ENCODE measurements at places on chromosomes 3 and 15.

DNA sequence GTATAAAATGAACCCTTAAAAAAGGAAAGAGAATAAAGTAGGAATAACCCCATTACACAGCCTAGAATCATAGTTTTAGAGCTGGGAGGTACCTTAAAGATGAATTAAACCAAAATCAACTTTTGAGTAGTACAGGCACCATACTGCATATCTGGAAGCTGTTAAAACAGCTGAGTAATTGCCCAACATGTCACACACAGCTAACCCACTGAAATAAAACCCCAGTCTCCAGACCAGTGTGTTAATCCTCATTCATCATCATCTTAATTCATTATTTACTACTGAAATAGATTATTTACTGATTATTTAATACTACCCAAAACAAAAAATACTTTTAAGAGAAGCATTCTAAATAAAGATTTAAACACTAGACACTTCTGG, 52.8 kb downstream of the GPR160 start:
- no peak for DNase-seq

DNA sequence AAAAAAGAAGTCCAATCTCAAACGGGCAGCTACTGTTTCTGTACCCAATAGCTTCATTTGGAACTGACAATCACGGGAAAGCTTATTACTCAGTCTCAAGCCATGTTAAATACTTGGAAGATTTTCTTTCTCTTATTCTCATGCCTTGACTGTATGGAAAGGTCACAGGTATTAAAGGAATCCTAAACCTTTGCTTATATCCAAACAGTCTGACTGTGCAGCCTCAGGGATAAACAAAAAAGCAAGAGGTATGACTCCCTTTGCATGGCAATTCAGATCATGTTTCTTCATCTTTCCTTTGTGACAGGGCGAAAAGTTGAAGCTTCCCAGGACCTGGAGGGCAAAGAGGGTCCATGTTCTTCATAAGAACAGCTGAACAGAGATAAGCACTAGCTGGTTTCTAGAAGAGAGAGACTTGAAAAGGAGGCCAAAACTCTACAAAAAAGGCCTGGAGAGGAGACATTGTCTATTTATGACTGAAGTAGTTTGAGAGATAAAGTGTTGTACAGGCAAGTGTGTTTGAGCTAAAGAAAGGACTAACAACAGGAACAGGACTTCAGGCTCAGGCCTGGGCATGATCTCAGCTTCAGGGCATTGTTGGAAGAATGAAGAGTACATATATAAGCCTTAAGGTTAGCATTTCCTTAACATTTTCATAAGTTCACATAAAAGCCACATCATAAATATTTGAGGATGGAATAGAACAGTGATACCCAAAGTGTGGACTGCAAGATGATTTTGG, 231.0 kb upstream of the THRB start:
- no peak for DNase-seq

- DNase-seq, result no peak
Observed at GRCh38 chr3:181730316-181730715, 18.6 kb downstream of the SOX2 start.

GRCh38 chr15:77739591-77740378, 107.1 kb upstream of the LINGO1 start:
- no peak for DNase-seq

- no peak for DNase-seq
Observed at GRCh38 chr15:29135309-29135657, 134.3 kb downstream of the NSMCE3 start.

DNA sequence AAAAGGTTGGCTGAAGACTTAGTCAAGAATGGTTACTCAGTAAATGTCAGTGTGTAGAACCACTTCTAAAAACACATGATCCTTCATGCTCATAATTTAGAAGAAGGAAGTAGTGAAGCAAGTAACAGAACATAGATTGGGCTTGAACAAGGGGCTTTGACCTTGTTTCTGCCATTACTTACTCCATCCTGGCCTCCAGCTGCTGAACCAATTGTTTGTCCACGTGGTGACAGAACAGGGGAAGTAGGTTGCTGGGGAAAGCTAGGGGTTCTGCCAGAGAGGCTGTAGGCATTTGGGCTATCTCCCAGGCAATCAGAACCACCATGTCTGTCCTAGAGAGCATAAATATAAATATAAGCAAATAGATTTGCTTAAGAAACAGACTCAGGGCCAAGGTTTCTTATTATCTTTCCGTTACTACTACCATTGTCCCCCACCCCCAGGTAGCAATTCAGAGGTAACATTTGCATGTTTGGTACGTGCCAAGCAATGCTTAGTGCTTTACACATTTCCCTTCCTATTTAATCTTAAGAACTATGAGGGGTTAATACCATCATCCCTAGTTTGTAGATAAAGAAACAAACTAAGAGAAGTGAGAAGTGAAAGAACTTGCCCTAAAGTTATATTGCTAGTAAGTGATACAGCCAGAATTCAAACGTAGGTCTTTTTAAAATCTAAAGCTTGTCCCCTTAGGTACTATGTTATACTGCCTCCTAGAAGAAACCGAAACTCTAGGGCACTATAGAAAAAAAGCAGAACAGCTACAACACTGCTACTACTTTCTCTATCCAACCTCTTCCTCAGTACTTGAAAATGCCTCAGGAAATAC, 3.0 kb upstream of the SPG11 start:
- DNase-seq, result no peak

DNA sequence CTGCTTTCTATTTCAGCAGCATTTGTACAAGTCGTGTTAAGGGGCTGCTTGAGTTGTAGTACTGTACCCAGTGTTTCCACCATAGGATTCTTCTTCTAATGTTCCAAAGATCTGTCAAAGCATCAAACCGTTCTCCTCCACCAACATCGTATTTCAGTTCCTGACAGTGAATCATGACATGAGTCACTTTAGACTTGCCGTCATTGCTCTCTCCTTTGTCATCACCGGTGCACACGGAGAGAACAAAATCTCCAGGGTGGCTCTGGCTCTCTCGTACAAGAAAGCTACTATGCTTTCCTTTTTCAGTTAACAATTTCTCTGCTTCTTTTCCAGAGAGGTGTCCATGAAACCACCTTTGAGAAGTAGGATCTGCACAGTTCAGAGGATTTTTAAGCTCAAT, 270.9 kb upstream of the CCDC54 start:
- DNase-seq, result no peak

DNA sequence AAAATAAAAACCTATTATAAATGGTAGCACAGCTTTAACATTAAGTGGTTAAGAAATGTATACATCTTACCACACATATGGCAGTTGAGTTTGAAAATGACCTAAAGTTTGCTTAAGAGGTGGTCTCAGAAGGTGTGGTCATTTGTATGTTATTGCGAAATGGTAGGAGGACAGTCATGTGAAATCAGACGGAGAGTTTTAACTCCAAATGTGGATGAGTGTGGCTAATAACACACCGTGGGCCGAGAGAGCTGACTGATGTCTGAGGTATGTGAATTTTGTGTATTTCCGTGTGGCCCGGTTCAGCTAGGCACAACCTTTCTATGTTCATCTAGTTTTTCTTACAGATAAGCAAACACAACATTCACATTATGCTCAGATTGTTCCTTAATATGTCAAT, 71.9 kb downstream of the ARNT2 start:
- DNase-seq, result no peak

DNA sequence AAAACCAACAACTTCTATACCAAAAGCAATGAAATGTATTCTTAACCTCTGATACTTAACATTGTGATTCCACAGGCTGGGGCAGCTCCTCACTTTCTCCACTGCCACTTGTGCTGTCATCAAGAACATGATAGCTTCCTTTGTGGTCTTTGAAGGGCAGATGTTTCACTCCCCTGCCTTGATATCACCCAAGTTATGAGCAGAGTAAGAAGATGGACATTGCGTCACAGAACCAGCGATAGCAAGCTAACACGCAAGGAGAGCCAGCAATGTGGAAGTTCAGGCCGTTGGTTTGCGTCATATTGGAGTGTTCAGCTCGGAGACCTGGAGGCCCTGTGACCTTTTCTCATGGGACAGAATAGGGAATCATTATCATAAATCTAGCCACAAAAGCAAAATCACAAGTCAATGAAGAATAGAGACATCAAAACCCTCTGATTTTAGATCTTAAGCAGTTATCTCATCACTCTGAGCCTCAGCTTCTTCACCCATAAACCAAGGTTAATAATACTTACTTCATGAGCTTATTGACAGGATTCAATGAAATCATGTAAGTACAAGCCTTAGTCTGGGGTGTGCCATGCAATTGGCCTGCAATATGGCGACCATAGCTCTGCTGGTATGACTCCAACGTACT, 183.8 kb upstream of the THBS1 start:
- no peak for DNase-seq

DNA sequence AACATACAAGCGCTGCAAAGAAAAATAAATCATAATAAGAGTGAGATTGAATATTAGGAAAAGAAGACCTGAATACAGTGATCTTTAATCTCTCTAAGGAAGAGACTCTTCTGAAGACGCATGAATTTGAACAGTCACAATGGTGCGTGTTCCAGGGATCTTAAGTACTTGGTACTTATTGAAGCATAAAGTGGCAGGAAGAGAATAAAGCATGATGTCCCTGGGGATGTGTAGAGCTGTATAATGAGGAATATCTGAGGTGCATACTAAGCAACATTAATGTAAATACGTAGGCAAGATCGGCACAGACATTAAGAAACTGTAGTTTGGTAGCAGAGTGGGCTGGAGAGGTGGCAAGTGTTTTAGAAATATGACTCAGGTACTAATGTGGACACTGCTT, 246.2 kb upstream of the MCTP2 start:
- DNase-seq, result no peak

GRCh38 chr3:168269001-168269400, 173.3 kb upstream of the GOLIM4 start:
- DNase-seq, result no peak

DNA sequence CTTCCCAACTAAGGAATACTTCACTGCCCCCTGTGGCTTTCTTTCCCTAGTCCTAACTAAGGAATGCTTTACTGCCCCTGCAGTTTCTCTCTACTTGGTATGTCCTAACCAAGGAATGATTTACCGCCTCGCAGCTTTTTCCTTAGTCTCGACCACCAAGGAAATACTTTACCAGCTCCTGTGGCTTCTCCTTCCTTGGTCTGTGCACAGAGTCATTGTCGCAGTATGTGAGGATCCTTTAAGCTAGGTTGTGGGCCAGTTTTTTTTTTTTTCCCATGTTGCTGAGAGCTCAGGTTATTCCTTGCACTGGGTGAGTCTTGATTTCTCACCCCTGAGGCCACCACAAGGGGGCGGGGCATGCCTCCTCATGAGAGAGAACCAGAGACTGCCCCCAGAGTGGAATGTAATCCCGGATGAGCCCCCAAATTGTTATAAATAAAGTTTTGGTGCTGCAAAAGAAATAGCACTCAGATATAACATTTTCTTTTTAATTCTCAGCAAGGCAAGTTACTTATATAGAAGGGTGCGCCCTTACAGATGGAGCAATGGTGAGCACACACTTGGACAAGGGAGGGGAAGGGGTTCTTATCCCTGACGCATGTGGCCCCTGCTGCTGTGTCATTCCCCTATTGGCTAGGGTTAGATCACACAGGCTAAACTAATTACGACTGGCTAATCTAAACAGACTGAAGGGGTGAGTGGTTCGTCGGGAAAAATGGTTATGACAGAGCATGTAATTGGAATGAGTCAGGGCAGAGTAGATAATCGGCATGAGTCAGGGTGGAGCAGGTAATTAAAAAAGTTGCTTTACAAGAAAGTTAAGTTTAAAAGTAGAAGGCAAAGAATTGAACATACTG, 27.0 kb downstream of the NDUFB4 start:
- peak; percentile 57 for DNase-seq

DNA sequence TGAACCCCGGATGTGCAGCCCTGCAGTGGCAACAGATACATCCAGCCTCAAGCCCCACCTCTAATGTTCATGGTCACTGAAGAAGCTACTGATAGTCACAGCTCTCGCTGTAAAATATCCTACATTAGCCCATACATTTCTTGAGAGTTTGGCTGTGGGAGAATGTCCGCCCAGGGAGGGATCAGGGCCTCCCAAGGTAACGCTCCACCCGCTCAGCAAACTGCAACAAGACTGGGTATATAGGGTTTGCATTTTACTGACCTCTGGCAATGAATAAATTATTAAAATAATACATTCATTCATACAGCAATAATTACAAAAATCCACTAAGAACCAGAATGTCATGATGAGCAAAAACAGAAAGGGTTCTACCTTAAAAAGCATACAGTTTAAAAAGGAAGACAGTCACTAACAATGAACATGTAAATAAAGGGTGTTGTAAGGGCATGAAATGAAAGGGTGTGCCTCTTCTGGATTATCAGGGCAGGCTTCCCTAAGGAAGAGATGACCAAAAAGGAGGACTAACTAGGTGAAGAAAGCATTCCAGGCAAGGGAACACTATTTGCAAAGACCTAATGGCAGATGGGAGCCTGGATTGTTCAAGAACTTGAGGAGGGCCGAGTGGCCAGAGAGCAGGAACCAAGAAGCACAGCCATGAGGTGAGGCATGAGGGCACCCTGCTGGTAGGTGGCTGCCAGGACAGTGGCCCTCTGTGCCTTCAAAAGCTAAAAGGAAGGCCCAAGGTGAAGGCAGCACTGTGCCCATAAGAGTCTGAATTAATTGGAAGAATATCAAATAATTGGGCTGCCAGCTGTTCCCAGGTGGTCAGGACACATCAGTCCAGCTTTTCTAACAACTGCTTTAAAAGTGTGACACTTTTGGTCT, 28.1 kb upstream of the CTDSPL start:
- DNase-seq, result no peak

DNA sequence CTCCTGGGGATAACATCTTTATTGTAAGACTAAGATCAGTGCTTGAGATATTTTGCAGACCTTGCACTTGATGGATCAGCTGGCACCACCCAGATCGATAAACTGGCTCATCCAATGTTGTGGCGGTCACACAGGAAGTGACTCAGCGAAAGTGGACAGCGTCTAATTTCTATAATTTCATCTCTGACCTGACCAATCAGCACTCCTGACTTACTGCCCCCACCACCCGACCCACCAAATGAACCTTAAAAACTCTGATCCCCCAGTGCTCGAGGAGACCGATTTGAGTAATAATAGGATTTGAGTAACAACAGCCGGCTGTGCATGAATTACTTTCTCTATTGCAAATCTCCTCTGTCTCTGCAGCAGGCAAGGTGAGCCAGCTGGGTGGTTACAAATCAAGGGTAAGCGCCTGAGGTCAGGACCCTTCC, 62.7 kb upstream of the RNU6-1 start:
- DNase-seq, result no peak

- no peak for DNase-seq
Observed at GRCh38 chr3:9452417-9452816, 55.0 kb downstream of the SETD5 start.

- no peak for DNase-seq
Observed at GRCh38 chr15:34271493-34271892, 46.7 kb downstream of the EMC4 start.

DNA sequence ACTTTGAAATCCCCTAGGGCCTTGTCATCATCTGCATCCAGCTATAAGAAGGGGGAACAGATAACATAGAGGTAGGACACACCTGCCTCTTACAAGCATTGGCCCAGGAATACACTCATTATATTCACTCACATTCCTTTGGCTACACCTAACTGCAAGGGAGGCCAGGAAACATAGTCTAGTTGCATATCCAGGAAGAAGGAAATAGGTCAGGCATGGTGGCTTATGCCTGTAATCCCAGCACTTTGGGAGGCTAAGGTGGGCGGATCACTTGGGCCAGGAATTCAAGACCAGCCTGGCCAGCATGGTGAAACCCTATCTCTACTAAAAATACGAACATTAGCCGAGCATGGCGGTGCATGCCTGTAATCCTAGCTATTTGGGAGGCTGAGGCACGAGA, 48.8 kb downstream of the GTPBP8 start:
- no peak for DNase-seq

Data from amniotic stem cell (primary cell).